ENCODE measurements at places on chromosomes 2 and 18. TPM values are rescaled to one million over a fixed set of nuclear protein-coding genes. Genes with fewer than 3 reads are reported as not detected.

GRCh38 chr2:217790681-217791392, 212.0 kb downstream of the TNS1 start:
- peak; percentile 32 for DNase-seq

Gene VAMP8
- 0.27 TPM for total RNA-seq

DNA sequence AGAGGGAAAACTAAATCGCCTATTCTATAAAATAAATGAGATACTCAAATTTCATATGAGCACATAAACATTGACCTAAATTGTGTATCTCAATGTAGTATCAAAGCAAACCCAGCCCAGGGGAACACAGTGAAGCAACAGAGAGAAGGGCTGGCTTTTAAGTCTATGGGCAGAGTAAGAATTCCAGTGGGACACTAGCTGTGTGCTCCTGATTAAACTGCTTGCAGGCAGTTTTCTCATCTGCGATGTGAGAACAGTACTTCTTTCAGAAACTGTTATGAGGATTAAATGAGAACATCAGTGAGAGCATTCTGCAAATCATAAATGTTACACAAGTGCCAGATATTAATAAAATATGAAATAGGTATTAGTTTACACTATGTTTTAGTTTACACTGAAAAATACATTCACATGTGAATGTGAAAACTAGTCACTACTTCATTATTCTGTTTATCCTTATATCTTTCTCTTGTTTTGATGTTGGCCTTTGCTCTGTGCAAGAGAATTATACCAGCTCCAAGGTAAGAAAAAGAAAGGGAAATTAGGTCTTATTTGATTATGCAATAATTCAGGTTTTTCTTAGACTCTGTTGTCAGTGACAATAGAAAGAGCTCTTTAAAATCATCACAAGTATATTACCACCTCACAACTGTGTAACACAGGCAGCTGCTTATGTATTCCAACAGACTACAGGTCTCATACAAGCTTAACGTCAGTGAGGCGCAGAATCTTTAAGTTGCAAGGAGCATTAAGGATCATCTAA, 47.5 kb downstream of the GAREM1 start:
- no peak for DNase-seq

GRCh38 chr2:45259138-45259537, 249.9 kb upstream of the SIX2 start:
- DNase-seq, result no peak

- DNase-seq, result no peak
Observed at GRCh38 chr2:100821255-100821910, 1.4 kb downstream of the NPAS2 start.

DNA sequence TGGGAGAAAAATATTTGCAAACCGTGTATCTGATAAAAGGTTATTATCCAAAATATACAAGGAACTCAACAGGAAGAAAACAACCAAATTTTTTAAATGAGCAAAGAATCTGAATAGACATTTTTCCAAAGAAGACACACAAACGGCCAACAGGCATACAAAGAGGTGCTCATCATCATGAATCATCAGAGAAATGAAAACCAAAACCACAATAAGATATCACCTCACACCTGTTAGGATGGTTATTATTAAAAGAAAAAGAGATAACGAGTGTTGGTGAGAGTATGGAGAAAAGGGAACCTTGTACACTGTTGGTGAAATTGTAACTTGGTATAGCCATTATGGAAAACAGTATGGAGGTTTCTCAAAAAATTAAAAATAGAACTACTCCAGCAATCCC, 463.3 kb downstream of the IRS1 start:
- no peak for DNase-seq

Gene PRSS56
- not detected for total RNA-seq

Gene ORMDL1
- 76.3 TPM for total RNA-seq

GRCh38 chr2:28363686-28364280, 28.9 kb upstream of the FOSL2 start:
- no peak for DNase-seq

GRCh38 chr18:9704233-9705118, 3.6 kb upstream of the RAB31 start:
- no peak for DNase-seq

DNA sequence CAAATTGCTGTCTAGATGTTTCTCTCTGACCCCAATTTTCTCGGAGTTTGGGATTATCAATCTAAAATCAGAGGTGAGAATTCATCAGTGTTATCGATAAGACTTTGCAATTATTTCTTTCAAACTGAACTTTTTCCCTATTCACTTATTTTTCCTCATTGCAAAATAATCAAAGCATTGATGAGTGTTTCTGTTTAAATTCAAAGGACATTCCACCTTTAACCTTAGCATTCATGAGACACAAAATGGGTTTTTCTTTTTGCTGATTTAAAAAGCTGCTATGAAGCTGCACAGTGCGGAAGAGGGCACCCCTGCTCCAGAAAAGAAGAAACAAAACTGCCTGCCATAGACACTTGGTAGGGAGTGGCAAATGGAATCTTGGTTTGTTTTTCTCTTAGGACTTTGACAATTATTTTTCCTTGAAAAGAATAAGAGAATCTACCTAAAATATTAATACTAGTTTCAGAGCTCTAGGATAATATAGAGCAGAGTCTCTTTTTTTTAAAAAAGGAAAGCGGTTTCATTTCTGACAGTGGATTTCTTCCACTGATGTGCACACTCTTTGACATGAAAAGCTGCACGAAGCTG, 203.4 kb downstream of the TGIF1 start:
- no peak for DNase-seq

- DNase-seq, result no peak
Observed at GRCh38 chr2:79994161-79994560, 310.4 kb downstream of the LRRTM1 start.

- no peak for DNase-seq
Observed at GRCh38 chr2:191355170-191355758, 110.1 kb downstream of the MYO1B start.

DNA sequence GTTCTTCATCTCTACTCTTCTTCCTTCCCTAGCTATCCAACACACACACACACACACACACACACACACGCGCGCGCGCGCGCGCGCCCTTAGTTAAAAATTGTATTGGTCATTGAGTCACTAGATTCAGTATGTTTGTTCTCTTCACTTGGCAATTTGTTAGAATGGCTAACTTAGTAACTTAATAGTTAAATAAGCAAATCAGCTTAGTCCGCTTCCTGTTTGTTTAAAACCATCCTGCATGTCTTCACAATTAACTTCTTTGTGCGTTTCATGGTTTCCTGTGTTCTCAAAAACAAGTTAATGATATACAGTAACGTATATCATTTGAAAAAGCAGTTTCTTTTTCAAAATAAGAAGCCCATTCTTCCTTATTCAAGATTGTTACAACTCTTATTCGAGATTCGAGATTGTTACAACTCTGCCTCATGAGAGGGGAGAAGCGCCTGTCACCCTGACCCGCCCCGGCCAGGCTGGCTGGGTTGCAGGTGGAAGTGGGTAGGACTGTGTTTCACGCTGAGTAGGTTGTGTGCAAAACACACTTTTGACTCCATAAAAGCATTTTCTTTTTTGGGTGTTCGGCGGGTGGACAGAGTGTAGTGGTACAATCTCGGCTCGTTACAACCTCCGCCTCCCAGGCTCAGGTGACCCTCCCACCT, 9.5 kb upstream of the CNNM3 start:
- DNase-seq, result no peak

Data from M059J (cell line).